ENCODE measurements at places on chromosomes 12 and 14.

DNA sequence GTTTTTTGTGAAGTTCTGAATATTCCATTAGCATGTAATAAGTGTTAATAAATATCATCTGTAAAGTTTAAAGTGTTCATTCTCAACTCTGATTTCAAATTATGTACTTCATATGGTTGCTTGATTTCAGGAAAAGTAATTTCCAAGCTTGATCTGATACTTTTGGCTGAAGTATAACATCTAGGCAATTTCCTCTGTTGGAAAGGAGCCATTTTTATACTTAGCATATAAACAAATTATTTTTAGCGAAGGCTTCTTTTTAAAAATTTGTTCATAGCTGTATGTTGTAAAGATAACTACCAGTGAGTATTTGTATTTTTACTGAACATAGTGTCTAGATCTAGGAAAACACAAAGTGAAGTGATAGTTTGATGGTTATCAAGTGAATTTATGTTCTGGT lies 153.4 kb upstream of the TMTC2 start:
- DNase-seq: no peak

GRCh38 chr14:93319958-93320357 lies 12.9 kb downstream of the BTBD7 start:
- no peak for DNase-seq

- DNase-seq: no peak
Observed at GRCh38 chr12:66584673-66585072, 94.2 kb downstream of the GRIP1 start.

- no peak for DNase-seq
Observed at GRCh38 chr14:53213761-53214160, 60.6 kb upstream of the DDHD1 start.

DNA sequence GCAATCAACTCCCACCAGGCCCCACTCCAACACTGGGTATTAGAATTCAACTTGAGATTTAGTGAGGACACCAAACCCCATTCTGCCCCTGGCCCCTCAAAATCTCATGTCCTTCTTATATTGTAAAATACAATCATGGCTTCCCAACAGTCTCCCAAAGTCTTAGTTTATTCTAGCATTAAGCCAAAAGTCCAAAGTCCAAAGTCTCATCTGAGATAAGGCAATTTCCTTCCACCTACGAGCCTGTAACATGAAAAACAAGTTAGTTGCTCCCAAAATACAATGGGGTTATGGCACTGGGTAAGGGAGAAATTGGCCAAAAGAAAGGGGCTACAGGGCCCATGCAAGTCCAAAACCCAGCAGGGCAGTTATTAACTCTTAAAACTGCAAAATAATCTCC lies 46.6 kb upstream of the TMTC1 start:
- no peak for DNase-seq

DNA sequence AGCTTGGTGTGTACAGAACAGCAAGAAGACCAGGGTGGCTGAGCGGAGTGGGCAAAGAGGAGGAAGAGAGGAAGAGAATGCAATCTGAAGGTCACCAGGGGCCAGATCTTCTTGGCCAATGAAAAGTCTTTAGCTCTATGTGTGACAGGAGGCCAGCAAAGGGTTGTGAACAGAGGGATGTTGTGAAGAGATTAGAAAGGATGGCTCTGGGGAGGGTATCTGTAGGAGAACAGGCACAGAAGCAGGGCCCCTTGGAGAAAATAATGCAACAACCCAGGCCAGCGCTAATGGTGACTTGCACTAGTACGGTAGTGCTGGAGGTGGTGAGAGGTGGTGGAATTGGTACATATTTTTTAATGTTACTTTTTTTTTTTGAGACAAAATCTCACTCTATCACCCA lies 97.2 kb downstream of the NT5DC3 start:
- no peak for DNase-seq

DNA sequence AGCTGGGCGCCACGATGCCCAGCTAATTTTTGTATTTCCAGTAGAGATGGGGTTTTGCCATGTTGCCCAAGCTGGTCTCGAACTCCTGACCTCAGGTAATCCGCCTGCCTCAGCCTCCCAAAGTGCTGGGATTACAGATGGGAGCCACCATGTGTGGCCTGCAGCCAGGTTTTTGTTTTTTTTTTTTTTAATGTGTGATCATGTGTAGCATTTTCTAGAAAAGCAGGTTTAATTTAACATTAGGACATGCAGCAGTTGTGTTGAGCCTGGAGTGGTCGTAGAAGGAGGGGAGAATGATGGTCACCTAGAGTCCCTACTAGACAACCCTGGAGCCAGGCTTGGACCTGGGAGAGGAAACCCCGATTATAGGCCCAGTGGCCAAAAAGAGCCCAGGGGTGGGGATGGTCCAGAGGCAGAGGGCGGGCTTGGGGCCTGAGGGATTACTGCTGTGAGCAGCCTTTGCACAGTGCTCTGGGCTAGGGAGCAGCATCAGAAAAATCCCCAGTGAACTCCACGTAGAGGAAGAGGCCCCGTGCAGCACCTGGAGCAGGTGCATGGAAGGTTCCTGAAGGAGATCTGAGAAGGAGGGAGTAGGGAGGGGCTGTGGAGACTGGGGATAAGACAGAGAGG lies 13.6 kb downstream of the DLK1 start:
- no peak for DNase-seq

DNA sequence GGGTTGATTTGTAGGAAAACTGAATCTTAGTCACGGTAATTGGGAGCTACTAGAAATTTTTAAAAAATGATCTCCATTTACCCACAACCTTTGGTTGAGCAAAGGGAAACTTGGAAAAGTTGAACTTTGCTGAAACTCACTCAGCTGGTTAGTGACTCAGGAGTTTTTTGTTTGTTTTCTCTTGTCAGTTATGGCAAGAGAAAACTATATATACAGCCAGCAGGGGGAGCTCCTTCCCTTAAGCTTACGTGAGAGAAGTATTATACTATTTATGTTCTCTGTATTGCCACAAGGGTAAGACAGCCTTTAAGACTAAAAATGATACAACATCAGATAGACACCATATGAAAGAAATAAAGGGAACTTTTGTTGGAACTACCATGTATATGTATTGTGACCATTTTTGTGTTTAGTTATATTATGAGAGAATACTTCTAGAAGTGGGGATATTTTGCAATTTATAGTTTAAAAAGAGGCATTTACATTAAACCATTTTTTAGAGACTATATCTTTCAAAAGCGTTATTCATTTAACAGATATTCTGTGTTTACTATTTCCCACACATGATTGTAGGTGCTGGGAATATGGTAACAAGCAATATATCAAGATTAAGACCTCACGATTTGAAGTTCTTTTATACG lies 28.1 kb upstream of the TBC1D30 start:
- DNase-seq: peak; percentile 71

Data from NCI-H2107 (cell line).